ENCODE measurements at places on chromosomes 3 and 15. TPM values are rescaled to one million over a fixed set of nuclear protein-coding genes. Genes with fewer than 3 reads are reported as not detected.

GOLGA8G gene
- not detected for total RNA-seq

PEX5L gene
- 0.51 TPM for total RNA-seq

SGO1 gene
- 0.26 TPM for total RNA-seq

POLQ gene
- 4.1 TPM for total RNA-seq

GORASP1 gene
- 27.2 TPM for total RNA-seq

SHC4 gene
- 1.5 TPM for total RNA-seq

FGF7 gene
- total RNA-seq = 488 TPM

LTK gene
- 0.99 TPM for total RNA-seq

SLC9C1 gene
- total RNA-seq = not detected

CADPS gene
- 33.1 TPM for total RNA-seq

Data from fibroblast of lung (primary cell).